Stimulated activated CD4-positive, alpha-beta T cell treated with anti-CD3 and anti-CD28 coated beads, Interleukin-1b, Interleukin-23, amount 100 ng/mL, for 48 hours (primary cell): ENCODE measurements at places on chromosomes 6 and 20.

GRCh38 chr20:10465135-10465534, 30.0 kb downstream of the SLX4IP start:
- no peak for DNase-seq

- DNase-seq = no peak
Measured at GRCh38 chr20:46970937-46971630, 76.4 kb downstream of the EYA2 start.

DNA sequence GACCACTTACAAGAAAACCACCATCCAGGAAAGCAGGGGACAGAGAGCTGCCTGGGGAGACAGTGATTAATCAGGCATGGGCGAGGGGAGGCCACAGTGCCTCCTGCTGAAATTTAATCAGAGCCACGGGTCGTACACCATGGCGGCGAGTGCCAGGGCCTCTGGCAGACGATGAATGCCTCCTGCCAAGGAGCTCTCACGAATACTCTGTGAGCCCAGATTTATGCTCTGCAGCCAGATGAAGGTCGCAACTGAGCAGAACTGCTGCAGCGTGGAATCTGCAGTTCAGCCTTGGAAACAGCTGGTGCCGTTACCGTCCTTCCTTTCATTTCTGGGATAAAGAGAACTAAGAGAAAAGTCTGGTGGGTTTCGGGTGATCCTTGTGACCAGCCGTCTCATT, 85.6 kb downstream of the BFSP1 start:
- no peak for DNase-seq

DNA sequence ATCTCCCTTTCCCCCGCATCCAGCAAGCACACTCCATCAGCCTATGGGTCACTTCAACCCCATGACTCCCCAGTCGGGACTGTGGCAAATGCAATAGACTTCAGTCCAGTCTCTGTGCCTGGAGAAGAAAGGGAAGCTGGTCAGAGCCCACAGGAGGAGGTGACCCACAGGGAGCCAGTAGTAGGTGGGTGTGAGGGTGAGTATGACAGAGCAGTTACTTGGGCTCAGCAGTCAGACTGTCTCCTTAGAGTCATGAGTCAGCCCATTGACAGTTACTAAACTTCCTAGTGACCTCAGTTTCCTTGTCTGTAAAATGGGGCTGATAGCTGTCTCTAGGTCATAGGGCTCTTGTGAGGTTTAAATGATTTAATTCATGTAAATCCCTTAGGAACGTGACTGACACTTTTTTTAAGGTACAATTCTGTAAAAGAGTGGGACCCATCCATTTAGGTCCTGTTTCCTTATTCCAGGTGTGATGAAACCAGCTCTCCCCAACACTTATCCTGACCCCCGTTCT, 33.9 kb upstream of the HLA-C start:
- DNase-seq = no peak

- DNase-seq = no peak
Measured at GRCh38 chr6:6993503-6994237, 114.1 kb upstream of the RREB1 start.

DNA sequence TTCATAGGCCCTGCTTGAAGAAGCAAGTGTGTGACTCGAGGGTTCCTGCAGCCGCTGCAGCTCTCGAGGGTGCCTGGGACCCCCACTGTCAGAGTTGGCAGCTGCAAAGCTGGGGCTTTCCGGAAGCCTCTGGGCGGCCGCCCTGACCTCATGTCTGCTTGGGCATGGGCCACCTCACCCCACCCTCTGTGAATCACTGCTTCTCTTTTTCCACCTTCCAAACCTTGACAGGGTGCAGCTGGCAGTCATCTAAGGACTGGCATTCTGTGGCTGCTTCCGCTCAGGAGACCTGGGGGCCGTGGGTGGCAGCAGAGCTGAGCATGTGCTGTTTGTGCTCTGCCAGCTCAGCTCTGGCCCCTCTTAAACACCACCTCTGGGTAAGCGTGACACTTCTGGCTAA, 32.0 kb downstream of the ERMARD start:
- no peak for DNase-seq

DNA sequence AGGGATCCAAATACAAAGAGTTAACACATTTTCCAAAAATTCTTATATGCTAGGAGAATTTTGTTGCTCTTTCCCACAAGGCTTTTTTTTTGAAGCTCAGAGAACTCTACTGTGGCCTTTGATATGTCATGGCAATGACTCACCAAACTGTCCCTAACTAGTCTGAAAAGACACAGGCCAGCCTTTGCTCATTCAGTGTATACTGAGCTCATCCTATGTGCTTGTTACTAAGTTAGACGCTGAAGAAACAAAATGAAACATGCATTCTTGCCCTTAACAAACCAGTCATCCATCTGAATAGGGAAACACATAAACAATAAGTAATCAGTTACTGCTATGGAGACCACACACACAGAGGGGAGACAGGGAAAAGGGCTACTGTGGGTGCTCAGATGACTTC, 291.8 kb downstream of the FOXC1 start:
- DNase-seq = no peak

- DNase-seq = no peak
Measured at GRCh38 chr6:299104-299980, 7.1 kb downstream of the DUSP22 start.

- DNase-seq = no peak
Measured at GRCh38 chr6:169323221-169323620, 69.6 kb upstream of the THBS2 start.

GRCh38 chr20:4814696-4815252, 93.1 kb downstream of the PRND start:
- peak; percentile 74 for DNase-seq

DNA sequence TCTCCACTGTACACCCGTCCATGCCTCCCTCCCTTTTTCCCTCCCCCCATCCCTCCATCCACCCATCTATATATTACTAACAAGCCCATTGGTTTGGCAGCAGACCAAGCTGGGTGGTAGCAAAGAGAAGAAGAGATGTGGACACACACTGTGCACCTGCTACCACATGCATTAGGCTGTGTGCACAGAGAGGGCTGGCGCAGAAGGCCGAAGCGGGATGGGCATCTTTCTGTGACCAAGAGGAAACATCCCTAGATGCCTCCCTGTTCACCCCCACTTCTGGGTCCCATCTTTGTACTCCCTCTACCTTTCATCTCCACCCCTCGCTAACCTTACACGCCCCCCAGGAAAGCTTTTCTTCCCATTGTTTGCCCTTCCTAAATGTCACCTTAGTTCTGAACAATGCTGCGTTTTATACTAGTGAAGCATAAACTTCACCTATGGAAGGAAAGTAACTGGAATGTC, 64.9 kb upstream of the AFDN start:
- no peak for DNase-seq

- DNase-seq = no peak
Measured at GRCh38 chr6:36249536-36249935, 20.3 kb upstream of the PNPLA1 start.

- DNase-seq = no peak
Measured at GRCh38 chr6:53960311-53960710, 150.9 kb upstream of the MLIP start.

- DNase-seq = no peak
Measured at GRCh38 chr6:139538366-139538765, 163.9 kb upstream of the CITED2 start.

DNA sequence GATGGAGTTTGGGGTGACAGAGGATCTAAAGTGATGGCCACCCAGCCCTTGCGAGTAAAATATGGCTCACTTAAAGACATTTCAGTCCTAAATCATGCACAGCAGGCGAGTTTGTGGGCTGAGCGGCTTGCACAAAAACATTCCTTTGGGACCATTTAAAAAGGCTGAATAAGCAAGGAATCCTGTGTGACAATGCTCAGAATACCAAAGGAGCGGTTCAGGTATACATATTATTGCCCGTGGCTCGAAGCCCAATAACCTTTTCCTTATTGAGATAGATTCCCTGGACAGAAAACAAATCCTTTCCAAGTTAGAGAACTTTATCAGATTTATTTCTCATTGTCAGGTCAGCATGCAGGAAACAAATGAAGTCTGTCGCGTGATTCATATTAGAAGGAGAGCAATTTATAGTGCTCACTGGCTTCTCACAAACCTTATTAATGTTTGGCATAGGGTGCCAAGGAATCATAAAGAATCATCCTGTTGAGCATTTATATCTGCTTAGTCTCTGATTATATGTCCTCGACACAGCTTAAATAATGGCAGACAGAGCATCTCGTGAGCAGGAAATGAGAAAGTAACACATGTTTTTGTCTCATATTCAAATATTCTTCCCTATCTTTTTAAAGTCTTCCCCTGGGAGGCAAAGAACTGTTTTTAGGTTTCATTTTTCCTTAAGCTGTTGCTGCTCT, 121.3 kb downstream of the TRMT11 start:
- DNase-seq = no peak

DNA sequence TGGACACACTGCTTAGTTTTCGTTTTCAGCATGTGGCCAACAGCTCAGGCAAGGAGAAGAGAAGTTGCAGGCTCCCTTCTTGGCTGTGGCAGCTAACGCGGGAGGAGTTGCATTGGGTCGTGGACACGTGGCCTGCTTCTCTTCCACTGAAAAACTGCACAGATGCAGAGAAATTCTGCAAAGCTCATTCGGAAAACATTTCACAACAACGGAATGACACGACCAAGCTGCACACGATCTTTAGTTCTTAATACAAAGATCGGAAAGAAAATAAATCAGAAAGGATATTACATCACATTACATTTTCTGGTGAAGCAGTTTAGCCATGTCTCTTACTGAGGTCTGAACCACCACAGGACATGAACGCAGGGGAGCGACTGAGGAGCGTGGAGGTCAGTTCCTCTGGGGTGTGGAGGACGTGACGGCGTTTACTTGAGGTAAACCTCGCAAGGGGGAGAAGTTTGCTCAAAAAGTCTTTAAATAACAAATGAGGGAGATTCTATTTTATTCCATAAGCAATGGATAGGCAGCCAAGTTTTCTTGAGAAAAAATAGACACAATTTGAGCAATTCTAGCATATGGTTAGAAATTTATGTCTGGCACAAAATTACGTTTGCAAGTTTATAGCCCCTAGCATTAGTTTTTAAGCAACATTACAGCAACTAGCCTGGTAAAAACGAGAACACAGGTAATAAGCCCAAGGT, 178.3 kb downstream of the THBS2 start:
- no peak for DNase-seq

GRCh38 chr20:4573564-4574355, 147.9 kb upstream of the PRND start:
- no peak for DNase-seq

GRCh38 chr20:25078662-25079061, 3.3 kb downstream of the VSX1 start:
- no peak for DNase-seq

GRCh38 chr6:133843098-133843497, 45.8 kb upstream of the TCF21 start:
- DNase-seq = no peak

DNA sequence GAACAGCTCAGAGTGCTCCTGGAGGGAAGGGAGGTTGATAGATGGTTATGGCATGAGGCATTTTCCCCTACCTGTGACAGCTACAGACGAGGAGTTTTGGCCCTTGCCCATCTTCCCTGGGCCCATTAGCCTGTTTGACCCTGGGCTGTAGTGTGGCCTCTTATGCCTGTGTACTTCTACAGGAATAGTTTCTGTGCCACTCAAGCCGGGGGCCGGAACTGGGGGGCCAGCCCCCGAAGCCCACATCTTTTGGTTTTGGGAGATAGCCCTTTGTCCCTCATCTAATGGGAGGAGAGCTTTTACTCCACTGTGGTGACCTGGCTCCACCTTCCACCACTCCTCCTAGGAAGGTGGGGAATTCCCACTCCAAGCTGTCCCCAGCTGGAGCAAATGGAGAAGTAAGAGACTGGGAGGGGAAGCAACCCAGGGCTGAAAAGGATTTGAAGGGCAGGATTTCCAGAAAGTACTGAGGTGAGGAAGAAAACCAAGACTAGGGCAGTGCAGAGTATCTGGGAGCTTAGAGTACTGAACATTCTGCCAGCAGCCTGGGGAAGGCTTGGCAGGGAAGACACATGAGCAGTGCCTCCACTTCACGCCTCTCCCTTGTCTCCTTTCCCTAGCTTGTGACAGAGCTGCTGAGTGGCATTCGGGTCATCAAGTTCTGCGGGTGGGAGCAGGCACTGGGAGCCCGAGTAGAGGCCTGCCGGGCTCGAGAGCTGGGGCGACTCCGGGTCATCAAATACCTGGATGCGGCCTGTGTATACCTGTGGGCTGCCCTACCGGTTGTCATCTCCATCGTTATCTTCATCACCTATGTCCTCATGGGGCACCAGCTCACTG, 6.9 kb downstream of the ABCC10 start:
- DNase-seq = no peak

DNA sequence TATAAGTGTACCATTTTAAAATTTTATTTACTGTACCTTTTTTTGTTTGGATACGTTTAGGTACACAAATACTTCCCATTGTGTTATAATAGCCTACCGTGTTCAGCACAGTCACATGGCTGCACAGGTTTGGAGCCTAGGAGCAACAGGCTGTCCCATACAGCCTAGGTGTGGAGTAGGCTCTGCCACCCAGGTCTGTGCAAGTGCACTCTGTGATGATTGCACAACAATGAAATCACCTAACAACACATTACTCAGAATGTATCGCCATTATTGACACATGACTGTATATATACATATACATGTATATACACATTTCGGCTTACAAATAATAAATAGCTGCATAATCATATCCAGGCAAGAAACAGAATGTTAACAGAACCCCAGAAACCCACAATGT, 15.4 kb downstream of the SERAC1 start:
- DNase-seq = no peak

DNA sequence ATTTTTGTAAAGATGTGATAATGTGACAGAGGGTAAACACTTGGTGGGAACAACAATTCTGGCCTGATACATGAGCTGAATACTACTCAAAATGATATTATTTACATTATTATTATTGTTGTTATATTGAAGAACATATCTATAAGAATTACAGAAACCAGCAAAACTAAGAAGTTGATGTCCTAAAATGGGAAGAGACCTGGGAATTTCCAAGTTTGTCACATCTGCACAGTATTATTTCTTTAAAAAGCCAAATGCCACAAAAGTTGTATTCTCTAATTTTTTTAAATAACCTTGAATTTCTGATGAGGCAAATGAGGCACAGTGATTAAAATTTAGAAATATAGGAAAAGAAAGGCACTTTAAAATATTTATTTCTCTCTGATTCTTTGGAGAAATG, 5.0 kb upstream of the ZNF292 start:
- no peak for DNase-seq

DNA sequence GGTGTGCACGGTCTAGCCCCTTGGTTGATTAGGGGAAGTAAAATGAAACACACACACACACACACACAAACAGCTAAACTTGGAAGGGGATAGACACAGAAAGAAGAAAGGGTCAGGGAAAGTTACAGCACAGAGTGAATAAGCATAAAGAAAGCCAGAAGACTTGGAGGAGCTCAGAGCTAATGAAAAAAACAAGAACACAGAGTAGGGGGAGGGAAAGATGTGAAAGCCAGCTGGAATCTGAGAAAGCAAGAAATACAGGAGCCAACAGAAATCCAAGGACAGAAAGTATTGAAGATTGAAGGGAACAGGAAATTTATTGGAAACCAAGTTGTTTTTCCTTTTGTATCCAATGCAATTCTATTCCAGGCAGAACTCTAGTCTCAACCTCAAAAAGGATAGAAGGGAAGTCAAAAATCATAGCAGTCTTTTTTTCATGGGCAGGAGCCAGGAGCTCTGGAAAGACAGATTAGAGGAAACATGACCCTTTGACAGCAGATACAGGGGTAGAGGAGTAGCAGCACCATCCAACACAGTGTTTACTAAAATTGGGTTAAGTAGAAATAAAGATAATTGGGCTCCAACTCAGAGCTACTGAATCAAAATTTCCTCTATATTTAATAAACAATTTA, 10.1 kb downstream of the HMGCLL1 start:
- no peak for DNase-seq
